ENCODE measurements at places on chromosomes 16 and 17. TPM values are rescaled to one million over a fixed set of nuclear protein-coding genes. Genes with fewer than 3 reads are reported as not detected.
A peak's percentile ranks its signal among the peaks of the same experiment; 100 is the strongest.

DNA sequence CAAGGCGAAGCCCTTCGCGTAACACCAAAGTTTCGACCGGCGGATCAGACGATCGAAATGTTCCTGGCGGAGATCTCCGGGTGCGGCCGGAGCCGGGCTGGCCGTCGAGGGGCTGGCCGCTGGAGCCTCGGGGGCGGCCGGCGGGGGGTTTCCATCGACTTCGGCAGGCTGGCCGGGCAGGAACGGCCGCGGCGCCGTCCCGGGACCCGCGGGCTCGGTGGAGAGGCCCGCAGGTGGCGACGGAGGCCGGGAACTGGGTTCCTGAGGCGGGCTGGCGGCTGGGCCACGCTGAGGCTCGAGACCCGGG is 1.1 kb downstream of the EPOP start:
- H3K27me3 ChIP-seq, result peaks cover 14% of the 10 kb centered on the region
- peaks cover 7% of the 10 kb centered on the region for H3K4me1 ChIP-seq
- H3K36me3 ChIP-seq, result no peaks in the 10 kb centered on the region

DNA sequence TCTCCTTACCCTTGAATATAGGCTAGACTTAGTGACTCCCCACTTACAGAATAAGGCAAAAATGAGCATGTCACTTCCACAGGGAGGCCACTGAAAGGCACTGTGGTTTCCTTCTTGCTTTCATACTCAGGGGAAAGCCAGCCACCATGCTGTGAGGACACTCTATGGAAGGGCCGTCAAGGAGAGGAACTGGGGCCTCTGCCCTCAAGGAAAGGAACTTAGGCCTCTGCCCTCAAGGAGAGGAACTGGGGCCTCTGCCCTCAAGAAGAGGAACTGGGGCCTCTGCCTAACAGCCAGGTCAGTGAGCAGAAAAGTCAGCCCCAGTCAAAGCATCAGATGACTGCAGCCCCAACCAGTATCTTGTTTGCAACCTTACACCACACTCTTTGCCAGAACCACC is 30.1 kb downstream of the VPS35 start:
- no peaks in the 10 kb centered on the region for H3K27me3 ChIP-seq
- no peaks in the 10 kb centered on the region for H3K4me1 ChIP-seq
- no peak overlapping the region for H3K4me3 ChIP-seq
- DNase-seq, result no peak

GRCh38 chr17:81339534-81340296 is 44.6 kb upstream of the SLC38A10 start:
- no peak overlapping the region for H3K27ac ChIP-seq
- no peak for DNase-seq
- H3K4me3 ChIP-seq, result no peak overlapping the region
- peaks cover 21% of the 10 kb centered on the region for H3K4me1 ChIP-seq

- H3K36me3 ChIP-seq, result no peaks in the 10 kb centered on the region
- H3K27me3 ChIP-seq, result no peaks in the 10 kb centered on the region
- no peak overlapping the region for H3K4me3 ChIP-seq
- no peaks in the 10 kb centered on the region for H3K4me1 ChIP-seq
These were observed 670.0 kb downstream of the MAF start for GRCh38 chr16:78930561-78930960.

DNA sequence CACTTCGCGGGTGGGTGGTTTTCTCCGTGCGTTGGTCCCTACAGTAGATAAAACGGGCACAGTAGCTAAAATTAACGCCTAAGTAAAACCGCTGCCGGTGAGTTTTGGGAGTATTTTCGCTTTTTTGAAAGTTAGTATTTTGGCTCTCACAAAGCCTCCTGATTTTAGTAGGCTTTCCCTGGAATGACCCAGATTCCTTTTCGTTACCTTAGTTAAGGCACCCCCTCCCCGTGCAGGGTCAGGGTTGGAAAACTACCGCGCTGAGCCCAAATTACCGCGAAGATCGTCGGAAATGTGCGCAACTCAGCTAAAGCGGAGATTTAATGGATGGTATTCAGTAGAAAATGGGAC is 28.3 kb upstream of the ST6GALNAC1 start:
- peak overlapping the region; percentile 66 for H3K27ac ChIP-seq
- peak overlapping the region; percentile 80 for H3K4me3 ChIP-seq
- DNase-seq, result no peak
- no peaks in the 10 kb centered on the region for H3K27me3 ChIP-seq
- peaks cover 35% of the 10 kb centered on the region for H3K4me1 ChIP-seq

DNA sequence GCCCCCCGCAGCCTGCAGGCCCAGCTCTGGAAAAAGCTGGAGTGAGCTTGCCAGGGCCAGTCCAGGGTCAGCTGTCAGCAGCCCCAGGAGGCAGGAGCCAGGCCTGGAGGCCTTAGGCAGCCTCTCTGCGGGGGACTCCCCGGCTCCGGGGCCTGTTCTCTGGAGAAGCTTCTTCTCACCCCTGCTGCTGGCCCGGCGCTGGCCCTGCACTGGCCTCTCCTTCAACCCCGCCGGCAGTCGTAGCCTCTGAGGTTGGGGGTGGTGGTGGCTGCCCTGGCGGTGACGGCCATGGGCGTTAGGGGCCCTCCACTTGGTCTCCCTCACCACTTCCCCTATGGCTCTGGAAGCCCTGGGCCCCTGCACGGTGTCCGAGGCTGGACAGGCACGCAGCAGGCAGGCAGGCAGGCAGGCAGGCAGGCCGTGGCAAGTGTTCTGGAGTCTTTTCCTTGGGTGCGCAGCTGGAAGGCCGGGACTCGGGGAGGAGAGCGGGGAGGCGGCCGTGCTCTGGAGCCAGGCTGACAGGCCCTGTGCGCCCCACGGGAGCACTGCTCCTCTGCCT is 2.1 kb downstream of the FOXF1 start:
- H3K27me3 ChIP-seq, result peaks cover 7% of the 10 kb centered on the region
- no peak for DNase-seq
- no peak overlapping the region for H3K27ac ChIP-seq
- no peak overlapping the region for H3K4me3 ChIP-seq
- no peaks in the 10 kb centered on the region for H3K4me1 ChIP-seq

GRCh38 chr17:27455914-27456680 is at the start of gene KSR1:
TSS of gene KSR1 (plus strand) at chr17:27456448. CDS start at chr17:27456644, 196 bp downstream.
- H3K27ac ChIP-seq, result peak within 1 kb of the TSS; percentile 72
- peaks cover 15% of the 10 kb centered on the region for H3K4me1 ChIP-seq
- peak within 1 kb of the TSS; percentile 64 for H3K4me3 ChIP-seq
- H3K36me3 ChIP-seq, result no peaks in the 10 kb centered on the region

GRCh38 chr16:77549876-77550275 is 115.0 kb upstream of the ADAMTS18 start:
- DNase-seq, result no peak
- H3K4me3 ChIP-seq, result no peak overlapping the region
- H3K27me3 ChIP-seq, result no peaks in the 10 kb centered on the region

- peaks cover 10% of the 10 kb centered on the region for H3K4me1 ChIP-seq
- H3K27me3 ChIP-seq, result no peaks in the 10 kb centered on the region
- H3K27ac ChIP-seq, result no peak overlapping the region
- no peaks in the 10 kb centered on the region for H3K36me3 ChIP-seq
- H3K4me3 ChIP-seq, result no peak overlapping the region
These were observed 10.7 kb upstream of the LITAF start for GRCh38 chr16:11597235-11598095.

- DNase-seq, result no peak
- H3K4me1 ChIP-seq, result no peaks in the 10 kb centered on the region
- no peaks in the 10 kb centered on the region for H3K27me3 ChIP-seq
- H3K36me3 ChIP-seq, result no peaks in the 10 kb centered on the region
These were observed 964.4 kb upstream of the GOT2 start for GRCh38 chr16:59698346-59699020.

DNA sequence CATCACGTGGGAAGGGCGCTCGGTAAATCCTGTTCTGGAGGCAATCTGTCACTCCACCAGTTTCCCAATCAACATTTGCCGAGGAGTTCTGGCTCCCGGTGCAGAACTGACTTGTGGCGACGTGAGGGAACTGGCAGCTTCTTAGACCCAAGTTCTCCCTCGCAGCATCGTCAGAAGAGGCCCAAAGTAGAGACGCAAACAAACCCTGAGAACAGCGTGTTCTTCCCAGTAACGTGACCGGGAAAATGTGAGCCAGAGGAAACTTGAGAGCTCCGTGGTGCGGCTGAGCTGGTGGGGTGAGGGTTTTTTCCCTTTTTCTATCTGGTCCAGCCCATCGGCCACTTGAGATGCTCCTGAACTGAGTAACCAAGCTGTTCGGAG is 158.9 kb upstream of the CACNG5 start:
- no peak for DNase-seq
- no peak overlapping the region for H3K27ac ChIP-seq
- H3K36me3 ChIP-seq, result no peaks in the 10 kb centered on the region
- no peaks in the 10 kb centered on the region for H3K27me3 ChIP-seq
- H3K4me3 ChIP-seq, result no peak overlapping the region

DNA sequence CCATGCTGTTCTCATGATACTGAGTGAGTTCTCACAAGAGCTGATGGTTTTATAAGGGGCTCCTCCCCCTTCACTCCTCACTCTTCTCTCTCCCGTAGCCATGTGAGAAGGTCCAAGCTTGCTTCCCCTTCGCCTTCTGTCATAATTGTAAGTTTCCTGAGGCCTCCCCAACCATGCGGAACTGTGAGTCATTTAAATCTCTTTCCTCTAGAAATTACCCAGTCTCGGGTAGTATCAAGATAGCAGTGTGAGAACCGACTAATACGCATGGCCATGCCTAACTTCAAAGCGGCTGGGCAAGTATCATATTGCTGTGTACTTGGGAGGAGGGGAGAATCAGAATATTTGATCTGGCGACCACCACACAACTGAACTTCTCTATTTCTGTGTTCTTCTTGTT is 88.3 kb downstream of the PRKCB start:
- no peak for DNase-seq
- H3K4me3 ChIP-seq, result no peak overlapping the region
- no peaks in the 10 kb centered on the region for H3K27me3 ChIP-seq
- H3K4me1 ChIP-seq, result peaks cover 11% of the 10 kb centered on the region
- H3K27ac ChIP-seq, result no peak overlapping the region

DNA sequence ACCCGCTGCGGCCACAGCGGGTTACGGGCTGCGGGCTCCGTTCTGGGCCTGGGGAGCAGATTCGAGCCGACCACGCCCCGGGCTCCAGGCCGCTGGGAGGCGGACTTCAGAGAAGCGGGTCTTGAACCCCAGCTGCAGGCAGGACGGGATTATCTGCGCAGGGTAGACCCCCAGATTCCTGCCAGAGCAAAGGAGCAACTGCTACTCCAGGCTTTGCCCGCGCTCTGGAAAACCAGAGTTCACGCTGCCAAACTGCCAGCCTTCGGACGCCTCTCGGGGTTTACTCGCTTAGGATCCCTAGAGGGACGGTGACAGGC is 301 bp upstream of the ULK2 start:
- H3K4me1 ChIP-seq, result peaks cover 20% of the 10 kb centered on the region
- no peaks in the 10 kb centered on the region for H3K36me3 ChIP-seq
- H3K4me3 ChIP-seq, result no peak overlapping the region
- no peak for DNase-seq
- H3K27me3 ChIP-seq, result no peaks in the 10 kb centered on the region
- no peak overlapping the region for H3K27ac ChIP-seq

OR3A1 gene
- total RNA-seq, result 0.82 TPM

CSH1 gene
- total RNA-seq, result not detected

CMTM1 gene
- 8.2 TPM for total RNA-seq

NATD1 gene
- 2.8 TPM for total RNA-seq

ZNF205 gene
- total RNA-seq, result not detected

All from CD8-positive, alpha-beta memory T cell (primary cell).